ENCODE measurements at places on chromosomes 1 and 21.

GRCh38 chr1:30748699-30749401, 8.7 kb downstream of the LAPTM5 start:
- DNase-seq = no peak

GRCh38 chr1:94543893-94544635, 2.5 kb upstream of the F3 start:
- DNase-seq = no peak

DNA sequence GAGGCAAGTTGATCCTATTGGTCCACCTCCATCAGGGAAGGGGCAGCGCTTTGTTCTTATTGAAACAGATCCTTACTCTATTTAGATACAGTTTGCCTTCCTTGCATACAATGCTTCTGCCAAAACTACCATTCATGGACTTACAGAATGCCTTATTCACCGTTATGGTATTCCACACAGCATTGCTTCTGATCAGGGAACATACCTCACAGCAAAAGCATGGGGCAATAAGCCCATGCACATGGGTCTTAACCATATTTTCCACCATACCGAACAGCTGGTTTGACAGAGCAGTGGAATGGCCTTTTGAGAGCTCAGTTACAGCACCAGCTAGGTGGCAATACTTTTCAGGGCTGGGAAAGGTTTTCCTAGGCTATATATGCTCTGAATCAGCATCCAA, 544.8 kb upstream of the ADGRL4 start:
- DNase-seq = no peak

DNA sequence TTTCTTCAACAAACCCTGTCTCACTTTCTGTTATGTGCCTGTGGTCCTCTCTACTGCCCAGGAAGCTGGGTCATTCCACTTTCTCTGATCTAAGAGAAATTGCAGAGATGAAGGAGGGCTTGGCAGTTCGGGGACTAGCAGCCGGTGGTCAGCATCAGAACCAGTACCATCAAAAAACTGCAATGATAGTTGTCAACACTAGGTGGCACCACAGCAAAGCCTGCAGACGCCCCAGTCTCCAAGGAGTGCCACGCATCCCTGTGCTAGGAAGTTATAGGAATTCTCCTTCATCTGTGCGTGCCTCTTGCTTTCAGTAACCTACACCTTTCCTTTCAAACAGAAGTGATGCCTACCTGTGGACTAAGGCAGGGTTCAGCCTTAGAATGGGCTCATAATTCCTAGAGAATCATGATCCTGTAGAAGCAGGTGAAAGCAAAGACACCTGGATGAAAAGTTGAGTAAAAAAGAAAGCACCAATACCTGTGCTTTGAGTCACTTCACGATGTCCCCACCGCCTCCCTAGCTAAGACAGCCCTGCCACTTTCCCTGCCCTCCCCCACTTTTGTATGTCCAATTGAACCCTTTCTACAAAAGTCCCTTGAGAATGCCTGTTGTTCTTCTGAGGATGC, 129.2 kb downstream of the ADAMTS1 start:
- DNase-seq = peak; percentile 61

DNA sequence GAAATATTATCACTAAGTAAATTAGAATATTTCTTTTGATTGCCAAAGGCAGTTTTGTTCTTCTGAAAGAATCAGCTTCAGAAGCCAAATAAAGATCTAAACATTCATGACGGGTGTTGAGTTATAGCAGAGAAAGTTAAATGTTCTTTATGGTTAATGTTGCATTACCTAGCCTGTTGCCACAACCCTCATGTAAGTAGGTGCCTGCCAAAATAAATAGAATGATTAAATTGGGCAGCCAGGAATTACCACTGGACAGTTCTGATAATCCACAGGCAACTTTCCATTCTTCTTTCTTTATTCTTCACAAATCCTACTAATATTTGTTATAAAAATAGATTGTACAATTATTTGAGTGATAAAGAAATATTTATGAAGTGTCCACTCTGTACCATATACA, 217.9 kb upstream of the NRIP1 start:
- DNase-seq = no peak

GRCh38 chr1:204130178-204130577, 21.7 kb downstream of the ETNK2 start:
- DNase-seq = no peak

- no peak for DNase-seq
These were observed 648.5 kb upstream of the PKN2 start for GRCh38 chr1:88035578-88035977.

- DNase-seq = no peak
These were observed 12.8 kb downstream of the S100PBP start for GRCh38 chr1:32830092-32830852.

DNA sequence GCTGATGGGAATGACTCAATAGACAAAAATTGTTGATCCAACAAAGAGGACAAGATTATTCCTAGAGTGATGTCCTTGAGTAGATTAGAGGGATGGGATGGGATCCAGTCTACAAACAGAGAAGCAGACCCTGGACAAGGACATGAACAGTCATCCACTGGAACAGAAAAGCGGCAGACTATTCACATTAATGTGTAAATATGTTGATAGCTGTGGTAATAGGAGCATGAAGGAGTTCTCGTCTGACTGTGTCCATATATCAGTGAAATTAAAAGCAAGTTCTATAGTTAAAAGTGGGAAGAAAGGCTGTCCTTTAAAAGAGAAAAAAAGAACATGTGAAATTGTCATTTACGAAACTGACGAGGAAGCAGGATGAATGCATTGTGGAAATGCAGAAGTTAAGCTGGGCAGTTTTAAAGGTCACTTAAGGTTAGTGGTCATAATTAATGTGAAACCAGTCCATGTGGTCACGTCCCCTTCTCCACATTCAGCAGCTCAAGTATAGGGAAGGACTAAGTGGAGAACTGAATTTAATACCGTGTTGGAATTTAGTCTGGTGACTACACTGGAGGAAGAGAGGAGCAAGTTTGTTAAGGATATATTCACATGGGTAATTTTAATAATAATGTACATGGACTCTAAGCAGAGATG, 62.1 kb downstream of the PIK3R3 start:
- peak; percentile 94 for DNase-seq

DNA sequence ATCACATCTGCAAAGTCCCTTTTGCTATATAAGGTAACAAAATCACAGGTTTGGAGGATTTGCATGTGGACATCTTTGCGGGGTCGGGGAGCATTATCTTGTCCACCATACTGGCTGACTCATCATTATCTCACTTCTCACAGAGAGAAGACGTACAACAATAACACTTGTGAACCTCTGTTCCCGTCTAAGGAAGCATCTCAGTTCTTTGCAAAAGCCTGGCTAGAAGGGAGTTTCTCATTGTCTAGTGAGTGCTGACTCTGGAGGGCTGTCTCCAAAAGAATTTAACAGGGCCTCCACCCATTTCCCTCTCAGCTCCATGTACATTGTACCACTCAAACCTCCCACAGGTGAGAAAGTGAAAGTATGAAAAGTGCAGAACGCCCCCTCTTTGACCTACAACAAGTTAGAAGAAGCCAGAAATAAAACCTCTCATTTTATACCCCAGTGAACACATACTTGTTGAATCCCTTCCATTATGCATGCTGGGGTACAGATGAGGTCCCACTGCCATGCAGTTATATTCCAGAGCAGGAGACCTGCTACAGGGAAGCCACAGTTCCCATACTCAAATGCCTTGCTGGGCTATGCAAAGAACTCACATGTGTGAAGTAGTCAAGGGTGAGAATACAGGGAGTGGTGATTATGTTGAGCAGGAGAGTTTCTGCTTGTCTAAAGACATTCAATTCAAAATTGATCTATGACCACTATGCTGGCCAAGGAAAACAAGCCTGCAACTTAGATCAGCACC, 121.7 kb upstream of the PRDX6 start:
- DNase-seq = no peak

GRCh38 chr1:156465747-156466365, 34.7 kb downstream of the MEF2D start:
- DNase-seq = no peak

DNA sequence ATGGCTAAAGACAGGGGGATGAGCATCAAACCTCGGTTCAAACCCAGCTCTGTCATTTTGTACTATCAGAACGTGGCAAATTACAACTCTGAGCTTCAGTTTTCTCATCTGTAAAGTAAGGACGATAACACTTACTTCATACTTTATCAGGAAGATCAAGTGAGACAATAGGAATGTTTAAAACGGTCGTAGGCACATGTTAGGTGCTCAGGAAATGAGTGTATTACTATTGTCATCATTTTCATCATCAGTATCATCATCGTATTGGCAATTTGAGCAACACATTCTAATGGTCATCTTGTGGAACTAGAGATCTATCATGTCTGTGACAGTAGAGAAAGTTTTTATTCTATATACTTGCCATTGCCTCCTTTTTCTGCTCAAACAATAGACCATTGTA, 22.1 kb upstream of the GADD45A start:
- no peak for DNase-seq

DNA sequence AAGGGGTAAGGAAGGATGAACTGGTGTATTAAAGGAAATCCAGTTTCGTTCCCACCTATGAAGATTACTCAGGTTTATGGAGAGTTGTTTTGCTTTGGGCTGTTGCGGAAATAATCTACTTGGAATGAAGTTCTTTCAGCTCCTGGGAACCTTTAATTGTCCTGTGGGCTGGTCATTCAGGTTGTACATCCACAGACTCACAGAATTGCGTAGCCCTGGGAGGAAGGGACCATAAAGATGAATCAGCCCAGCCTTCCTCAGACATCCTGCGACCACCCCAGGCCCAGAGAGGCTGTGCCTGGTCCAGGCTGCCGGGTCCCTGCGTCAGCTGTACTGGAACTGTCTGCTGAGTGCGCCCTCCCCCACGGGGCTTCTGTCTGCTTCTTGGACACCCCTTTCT, 72.7 kb downstream of the GALNT2 start:
- no peak for DNase-seq

DNA sequence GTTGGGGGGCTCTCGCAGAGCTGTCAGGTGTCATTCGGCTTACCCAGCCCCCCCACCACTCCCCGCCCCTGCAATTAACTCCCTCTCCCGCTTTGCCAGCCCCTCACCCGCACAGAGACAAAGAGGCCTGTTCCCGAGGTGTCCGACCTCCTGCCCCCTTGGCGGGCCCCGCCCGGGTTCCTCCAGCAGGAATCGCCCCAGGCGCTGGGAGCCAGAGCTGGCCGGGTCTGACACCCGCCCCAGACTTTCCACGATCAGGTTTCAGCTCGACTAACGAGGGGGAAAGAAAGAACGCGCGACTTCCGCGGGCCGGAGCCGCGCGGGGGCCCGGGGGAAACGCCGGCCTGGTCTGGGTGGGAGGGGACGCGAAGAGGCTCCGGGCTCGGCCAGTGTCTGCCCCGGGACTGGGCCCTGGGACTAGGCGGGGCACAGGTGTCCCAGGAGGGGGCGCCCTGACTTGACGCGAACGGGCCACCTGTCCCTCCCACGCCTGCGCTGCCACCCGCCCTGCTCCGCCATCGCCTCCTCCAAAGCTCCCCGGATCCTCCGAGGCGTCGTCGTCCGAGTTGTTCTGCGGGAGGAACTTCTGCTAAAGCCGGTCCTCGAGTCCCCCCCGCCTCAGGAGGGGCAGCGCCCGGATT, 36.4 kb upstream of the HHAT start:
- no peak for DNase-seq

- DNase-seq = no peak
These were observed 11.1 kb upstream of the MRPL9 start for GRCh38 chr1:151774256-151774922.

DNA sequence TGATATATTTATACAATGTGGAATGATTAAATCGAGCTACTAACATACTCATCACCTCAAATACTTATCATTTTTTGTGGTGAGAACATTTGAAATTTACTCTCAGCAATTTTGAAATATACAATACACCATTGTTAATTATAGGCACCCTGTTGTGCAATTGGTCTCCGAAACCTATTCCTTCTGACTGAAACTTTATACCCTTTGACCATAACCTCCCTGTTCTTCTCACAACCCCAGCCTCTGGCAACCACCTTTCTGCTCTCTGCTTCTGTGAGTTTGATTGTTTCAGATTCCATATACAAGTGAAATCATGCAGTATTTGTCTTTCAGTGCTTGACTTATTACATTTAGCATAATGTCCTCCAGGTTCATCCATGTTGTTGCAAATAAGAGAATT, 49.5 kb downstream of the SETD4 start:
- DNase-seq = no peak

GRCh38 chr1:30638811-30639210, 84.6 kb downstream of the MATN1 start:
- no peak for DNase-seq

DNA sequence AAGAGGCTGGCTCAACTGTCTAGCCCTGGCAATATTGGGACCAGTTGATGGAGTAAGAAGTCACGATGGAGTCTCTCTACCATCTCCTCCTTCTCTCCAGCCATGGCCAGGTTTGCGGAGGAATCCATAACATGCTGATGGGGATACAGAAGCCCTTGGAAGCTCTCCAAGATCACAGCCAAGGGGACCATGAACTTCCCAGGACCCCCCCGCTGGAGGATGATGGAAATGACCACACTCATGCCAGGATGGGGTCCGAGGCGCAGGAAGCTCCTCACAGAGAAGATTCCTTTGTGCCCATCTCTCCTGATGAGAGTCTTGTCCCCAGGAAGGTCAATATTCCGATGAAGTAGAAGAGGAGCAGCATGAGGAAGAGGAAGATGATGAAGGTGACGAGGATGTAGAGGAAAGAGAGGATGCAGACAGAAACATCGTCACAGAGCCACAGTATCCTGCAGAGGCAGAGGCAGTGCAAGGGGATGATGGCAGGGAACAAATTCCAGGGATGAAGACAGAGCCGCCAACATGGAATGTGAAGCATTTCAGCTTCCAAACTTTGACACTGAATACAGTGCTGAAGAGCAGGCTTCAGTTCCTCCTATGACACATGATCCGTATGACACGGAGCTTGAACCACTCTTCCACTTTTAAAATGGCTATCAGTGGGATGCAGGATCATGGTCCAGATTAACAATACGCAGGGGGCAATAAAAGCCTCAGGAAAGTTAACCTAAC, 57.9 kb upstream of the EDN2 start:
- DNase-seq = no peak

GRCh38 chr1:54304518-54304917, 101.7 kb downstream of the SSBP3 start:
- DNase-seq = no peak

- DNase-seq = no peak
These were observed 16.3 kb downstream of the VPS45 start for GRCh38 chr1:150083907-150084306.

- no peak for DNase-seq
These were observed 448.7 kb downstream of the LTN1 start for GRCh38 chr21:28543975-28544374.

DNA sequence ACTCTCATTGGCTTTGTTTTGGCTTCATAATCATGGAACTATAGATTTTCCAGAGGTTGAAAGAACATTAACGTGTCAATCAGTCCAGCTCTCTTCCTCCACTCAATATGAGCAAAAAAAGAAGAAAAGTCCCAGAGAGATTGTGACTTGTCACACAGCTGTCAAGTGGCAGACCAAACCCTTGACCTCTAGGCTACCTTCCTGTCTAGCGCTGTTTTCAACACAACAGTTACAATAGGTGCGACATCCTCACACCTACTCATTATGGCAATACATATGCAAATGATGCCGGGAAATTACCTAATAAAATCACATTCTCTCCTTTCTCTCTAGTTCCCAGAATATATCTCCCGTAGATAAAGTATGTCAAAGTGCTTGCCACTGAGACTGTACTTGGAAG, 1.1 kb downstream of the WARS2 start:
- DNase-seq = no peak

GRCh38 chr1:41236781-41237180, 5.3 kb downstream of the SCMH1 start:
- DNase-seq = no peak

GRCh38 chr1:67165468-67166041, 699 bp upstream of the IL23R start:
- no peak for DNase-seq

All from suppressor macrophage treated with lipopolysaccharide for 4 hours (primary cell).